ENCODE measurements at places on chromosomes 5 and 9.

GRCh38 chr5:171386861-171387344, 746 bp upstream of the NPM1 start:
- DNase-seq: no peak

GRCh38 chr5:180640861-180641565, 8.4 kb downstream of the FLT4 start:
- no peak for DNase-seq

- DNase-seq: no peak
These were observed 502.8 kb upstream of the PAPPA start for GRCh38 chr9:115650768-115651167.

DNA sequence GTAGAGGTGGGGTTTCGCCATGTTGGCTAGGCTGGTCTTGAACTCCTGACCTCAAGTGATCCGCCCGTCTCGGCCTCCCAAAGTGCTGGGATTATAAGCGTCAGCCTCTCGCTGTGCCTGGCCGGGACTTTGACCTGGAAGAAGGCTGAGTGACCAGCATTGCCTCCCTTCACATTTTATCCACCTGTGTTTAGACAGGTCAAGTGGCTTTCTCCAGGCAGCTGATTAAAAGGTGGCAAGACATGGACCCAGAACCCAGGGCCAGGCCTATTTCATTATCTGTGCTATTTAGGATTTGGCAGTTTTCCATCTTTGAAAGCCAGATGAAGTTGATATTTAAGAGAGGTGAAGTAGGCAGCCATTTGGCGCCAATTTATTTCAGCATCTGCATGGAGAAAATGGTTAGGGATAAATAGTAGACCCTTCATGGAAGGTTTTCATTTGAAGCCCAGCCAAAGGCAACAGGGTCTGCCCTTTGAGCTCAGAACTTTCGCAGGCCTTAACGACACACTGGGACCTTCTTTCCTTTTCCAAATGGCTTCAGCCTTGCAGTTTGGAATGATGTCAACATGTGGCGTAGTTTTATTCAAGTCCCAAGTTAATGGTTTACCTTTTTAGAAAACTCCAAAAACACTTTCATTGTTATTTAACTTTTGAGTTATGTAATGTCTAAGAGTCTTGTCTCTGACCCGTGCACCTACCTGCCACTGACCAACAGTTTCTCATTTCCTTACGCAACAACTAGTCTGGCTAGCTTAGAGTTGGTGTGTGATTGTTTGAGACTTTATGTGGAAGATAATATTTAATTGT, 8.4 kb downstream of the DAPK1 start:
- DNase-seq: no peak

DNA sequence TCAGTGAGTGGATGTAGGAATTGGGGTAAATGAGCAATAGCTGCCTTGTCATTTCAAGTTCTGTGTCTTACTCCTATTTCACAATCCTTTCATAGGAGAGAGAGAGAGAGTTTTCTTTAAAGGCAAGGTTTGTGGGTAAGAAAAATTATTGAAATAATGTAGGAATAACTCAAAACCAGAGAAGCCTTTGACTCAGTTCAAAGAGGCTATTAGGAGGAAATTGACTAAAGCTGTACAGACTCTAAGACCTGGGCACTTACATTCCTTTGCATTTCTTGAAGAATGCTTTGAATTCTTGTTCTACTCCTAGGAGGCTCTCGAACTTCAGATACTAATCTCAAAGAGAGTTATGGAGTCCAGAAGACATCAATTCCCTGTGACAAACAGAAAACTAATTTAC, 257.1 kb downstream of the FBXL7 start:
- DNase-seq: no peak

All from T follicular helper cell (primary cell).